ENCODE measurements at places on chromosomes 1 and 21.

DNA sequence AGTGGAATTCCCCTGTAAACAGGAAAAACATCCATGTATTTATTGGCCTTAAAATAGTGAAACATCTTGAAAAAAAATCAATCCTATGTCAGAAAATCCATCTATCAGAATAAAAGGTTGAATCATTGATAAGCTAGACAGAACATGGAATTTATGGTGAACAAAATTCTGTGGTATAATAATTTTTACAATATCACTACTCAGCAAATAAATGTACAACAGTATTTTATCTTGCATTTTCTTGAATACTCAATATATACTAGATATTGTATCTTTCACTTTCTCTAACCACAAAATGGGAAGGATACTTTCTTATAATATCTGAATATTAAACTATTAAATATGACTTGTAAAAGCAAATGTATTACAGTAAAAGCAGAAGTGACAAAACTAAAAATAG, 5.7 kb upstream of the UBE4B start:
- no peak for DNase-seq

DNA sequence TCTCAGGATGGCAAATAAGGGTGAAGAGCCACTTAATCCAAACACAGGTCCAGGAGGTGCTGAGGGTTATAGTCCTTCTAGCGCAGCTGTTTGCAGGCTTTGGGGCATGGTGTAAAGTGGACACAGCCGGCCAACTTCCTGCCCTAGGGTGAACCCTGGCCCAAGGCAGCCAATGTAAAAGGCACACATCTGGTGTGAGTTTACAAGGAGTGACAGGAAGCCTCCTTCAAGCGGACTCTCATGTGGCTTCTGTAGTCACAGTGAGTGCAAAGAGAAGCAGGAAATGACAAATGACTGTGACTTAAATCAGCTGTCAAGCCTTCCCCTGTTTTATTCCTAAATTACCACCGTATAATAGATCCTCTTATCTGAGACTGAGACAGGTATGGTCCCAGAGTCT, 213.0 kb downstream of the CRB1 start:
- no peak for DNase-seq

DNA sequence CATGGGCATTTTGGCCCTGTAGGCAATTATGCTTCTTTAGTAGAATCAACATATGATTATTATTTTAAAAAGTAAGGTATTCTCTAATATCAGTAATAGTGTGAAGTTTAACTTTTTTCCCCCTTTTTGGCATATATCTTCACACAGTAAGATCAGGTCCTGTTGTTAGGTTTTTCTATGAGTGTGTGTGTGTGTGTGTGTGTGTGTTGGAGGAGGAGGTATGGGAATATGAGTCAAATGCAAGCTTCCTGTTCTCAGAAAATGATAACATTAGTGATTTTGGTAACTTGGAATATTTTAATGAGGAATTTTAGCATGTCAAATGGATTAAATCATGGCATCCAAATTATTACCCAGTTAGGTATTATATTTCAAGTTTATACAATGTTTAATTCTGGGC, 65.8 kb upstream of the BCL10 start:
- no peak for DNase-seq

GRCh38 chr1:53417074-53417511, 42.1 kb upstream of the DMRTB1 start:
- DNase-seq, result no peak

DNA sequence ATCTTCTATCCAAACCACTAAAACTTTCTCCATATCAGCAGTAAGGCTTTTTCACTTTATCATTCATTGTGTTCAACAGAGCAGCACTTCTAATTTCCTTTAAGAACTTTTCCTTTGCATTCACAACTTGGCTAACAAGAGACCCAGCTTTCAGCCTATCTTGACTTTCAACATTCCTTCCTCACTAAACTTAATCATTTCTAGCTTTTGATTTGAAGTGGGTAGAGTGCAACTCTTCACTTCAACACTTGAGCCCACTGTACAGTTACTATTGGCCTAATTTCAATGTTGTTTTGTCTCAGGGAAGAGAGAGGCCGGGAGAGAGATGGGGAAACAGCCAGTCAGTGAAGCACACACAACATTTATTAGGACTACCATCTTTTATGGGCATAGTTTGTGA, 2.0 kb downstream of the UBE2G2 start:
- no peak for DNase-seq

- no peak for DNase-seq
Observed at GRCh38 chr1:29689372-29690030, 453.2 kb downstream of the PTPRU start.

- no peak for DNase-seq
Observed at GRCh38 chr1:231057410-231057809, 17.4 kb upstream of the FAM89A start.

- DNase-seq, result no peak
Observed at GRCh38 chr1:168843950-168844349, 114.9 kb upstream of the DPT start.

DNA sequence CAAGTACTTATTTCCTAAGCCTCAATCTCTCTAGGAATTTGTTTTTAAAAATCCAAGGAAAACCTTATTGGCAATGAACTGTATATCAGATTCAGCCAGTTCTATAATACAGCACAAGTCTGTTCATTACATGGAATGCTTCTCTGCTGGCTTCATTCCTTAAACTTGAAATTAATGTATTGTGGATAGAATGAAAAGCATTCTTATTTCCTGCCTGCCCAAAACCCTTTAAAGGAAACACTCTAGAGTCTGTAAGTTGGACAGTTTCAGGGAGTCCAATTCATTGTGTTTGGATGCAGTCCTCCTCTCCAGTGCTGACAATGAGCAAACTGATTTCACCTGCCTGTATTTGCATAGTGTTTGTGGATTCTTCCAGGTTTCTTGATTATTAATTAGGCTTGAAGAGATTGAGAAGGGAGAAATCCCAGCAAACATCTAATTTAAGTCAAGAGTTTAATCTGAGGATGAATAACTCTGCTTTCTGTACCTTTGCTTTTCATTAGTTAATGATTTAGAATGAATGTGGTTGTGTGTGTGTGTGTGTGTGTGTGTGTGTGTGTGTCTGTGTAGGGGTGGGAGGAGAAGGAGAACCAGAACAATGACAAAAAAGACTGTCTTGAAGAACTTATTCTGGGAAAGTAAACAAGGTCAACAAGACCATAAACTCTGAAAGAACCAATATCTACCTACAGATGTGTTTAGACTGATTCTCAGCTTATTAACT, 61.2 kb downstream of the CACHD1 start:
- DNase-seq, result no peak

DNA sequence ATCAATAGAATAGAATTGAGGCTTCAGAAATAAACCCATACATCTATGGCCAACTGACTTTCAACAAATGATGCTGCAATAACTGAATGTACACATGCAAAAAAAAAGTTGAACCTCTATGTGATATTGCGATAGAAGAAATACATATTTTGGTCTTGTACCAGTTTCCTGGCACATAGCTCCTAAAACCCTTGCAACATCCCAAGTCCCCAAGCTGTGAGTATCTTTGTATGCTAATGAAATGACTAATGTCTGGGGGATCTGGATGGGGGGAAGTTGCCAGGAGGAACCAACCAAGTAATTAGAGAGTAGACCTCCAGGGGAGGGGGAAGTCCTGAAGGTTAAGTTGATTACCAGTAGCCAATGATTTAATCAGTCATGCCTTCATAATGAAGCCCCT, 24.4 kb downstream of the BLZF1 start:
- DNase-seq, result no peak

- peak; percentile 54 for DNase-seq
Observed at GRCh38 chr1:117606649-117607430, 992 bp downstream of the TENT5C start.

GRCh38 chr1:183885142-183885735, 80.3 kb downstream of the RGL1 start:
- no peak for DNase-seq

DNA sequence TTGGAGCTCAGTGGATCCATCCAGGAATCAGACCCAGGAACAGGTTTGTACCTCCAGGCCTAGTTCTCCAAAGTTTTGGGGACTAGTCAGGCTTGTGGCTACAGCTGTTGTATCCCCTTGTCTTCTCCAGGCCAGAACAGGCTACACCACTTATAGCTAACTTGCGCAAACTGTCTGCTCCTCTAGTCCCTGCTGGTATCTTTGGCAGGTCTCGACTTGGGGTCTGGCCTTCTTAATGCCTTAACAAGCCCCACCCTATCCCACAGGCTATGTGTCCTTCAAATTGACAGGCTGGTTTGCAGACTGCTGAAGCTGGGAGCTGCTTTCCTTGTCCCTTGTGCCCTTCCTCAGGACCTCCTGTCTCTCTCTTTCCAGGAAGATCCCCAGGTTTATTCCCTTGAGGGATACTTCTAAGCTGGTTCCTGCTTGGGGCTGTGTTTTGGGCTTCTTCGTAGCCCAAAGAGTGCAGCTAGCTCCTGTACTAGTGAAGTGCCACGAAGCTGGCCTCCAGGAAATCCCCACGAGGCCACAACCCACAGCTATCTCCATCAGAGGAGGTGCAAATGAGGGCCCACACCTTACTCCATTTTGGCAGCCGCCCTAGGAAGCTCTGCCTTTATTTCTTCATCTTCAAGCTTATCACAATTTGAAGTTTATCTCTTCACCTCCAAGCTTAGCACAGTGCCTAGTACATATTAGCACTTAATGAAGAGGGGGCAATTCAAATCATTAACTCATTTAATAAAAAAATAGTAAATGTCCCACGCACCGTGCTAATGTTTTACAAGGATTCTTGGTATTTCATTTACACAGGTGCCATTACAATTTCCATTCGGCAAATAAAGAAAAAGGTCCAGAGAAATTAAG, 683 bp upstream of the DMAP1 start:
- DNase-seq, result no peak

- no peak for DNase-seq
Observed at GRCh38 chr1:108048301-108049177, 83.6 kb upstream of the VAV3 start.
